Hematopoietic multipotent progenitor cell (in vitro differentiated cells): ENCODE measurements at places on chromosomes 3 and 15. TPM values are rescaled to one million over a fixed set of nuclear protein-coding genes. Genes with fewer than 3 reads are reported as not detected.

Gene LSAMP
- 0.27 TPM for total RNA-seq

DNA sequence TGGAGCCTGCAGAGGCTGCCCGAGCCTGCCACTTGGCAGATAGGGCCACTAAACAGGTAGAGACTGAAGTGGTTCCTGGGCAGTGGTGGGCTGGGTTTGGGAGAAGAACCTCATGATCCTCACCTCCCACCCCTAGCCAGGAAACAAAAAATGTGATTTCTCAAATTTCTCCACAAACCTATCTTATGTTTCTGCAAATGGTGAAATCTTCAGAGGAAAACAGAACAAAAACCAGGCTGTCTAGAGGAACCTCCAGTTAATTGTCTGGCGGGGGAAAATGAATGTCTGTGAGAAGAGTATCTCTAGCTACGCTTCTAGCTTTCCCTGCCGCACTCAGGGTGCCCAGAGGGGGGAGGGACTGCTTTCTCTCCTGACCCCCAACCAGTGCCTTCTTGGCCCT is 55.9 kb downstream of the TRA2B start:
- DNase-seq = no peak

Gene KBTBD13
- total RNA-seq = not detected

GRCh38 chr15:66138096-66138783 is 115.3 kb downstream of the MEGF11 start:
- no peak for DNase-seq

GRCh38 chr3:30356866-30357753 is 249.3 kb upstream of the TGFBR2 start:
- DNase-seq = no peak

Gene SAMMSON
- total RNA-seq = under 0.01 TPM

DNA sequence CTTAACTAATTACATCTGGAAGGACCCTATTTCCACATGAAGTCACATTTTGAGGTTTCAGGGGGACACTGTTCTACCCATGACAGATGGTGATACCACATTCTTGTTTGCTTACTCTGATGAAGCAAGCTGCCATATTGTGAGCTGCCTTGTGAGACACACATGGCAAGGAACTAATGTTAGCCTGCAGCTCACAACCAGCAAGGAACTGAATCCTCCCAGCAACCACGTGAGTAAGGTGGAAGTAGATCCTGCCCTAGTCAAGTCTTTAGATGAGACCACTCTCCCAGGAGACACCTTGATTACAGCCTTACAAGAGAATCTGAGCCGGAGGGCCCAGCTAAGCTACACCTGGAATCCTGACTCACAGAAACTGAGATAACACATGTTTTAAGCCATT is 160.1 kb downstream of the PDE8A start:
- DNase-seq = no peak

- no peak for DNase-seq
Measured at GRCh38 chr3:109241459-109242186, 74.7 kb downstream of the DPPA2 start.

Gene EOMES
- under 0.01 TPM for total RNA-seq

GRCh38 chr3:77672016-77672415 is 632.1 kb downstream of the ROBO2 start:
- DNase-seq = no peak

Gene BLM
- total RNA-seq = 5.1 TPM

Gene GRK7
- total RNA-seq = not detected

GRCh38 chr3:123696808-123697207 is 112.0 kb upstream of the HACD2 start:
- DNase-seq = no peak

- DNase-seq = no peak
Measured at GRCh38 chr15:40320931-40321371, 2.5 kb upstream of the INAFM2 start.

DNA sequence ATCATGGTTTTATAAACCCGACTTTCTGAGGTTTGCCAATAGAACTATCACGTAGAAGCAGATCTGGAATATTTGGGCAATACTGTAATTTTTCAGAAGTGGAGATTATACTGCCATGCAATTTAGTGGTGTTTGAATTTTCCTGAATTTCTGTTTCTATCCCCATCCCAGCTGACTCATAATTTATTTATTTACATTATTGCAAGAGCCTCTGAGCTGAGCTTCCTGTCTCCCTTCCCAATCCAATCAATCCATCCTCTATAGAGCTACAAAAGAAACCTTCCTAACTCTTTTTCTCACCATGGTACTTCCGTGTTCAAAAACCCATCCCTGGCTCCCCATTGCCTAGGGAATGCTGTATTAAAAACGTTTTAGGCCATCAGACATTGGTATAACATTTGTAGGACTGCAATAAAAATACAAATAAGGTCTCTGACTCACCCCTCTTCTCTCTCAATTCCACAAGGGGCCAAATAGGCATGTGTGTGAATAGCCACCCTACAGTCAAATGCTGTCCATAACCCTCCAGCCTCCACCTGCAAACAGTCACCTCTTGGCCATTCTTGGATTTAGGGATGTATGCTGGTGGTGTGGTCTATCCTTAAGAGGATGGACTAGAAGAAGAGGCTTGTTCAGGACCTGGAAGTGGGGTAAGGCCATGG is 190.7 kb downstream of the CD47 start:
- DNase-seq = no peak

- no peak for DNase-seq
Measured at GRCh38 chr3:171373711-171374110, 86.5 kb downstream of the TNIK start.

DNA sequence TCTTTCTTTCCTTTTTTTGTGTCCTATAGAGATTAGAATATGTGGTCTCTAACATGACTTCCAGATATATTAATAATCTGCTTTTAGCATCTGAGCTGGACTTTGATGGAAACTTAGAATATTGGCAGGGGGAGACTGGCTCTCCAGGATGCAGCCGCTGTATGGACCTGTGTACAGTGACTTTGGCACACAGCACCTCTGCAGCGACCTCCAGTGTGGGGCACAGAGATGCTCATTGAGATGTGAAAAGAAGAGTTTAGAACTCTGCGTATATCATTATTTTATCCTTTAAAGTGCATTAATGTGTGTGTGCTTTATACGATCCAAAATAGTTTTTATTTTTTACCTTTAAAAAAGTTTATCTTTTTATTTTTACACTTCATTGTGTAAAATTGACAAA is 18.3 kb downstream of the CFAP161 start:
- DNase-seq = no peak

GRCh38 chr3:151998744-151999143 is 125.3 kb downstream of the SUCNR1 start:
- DNase-seq = no peak

DNA sequence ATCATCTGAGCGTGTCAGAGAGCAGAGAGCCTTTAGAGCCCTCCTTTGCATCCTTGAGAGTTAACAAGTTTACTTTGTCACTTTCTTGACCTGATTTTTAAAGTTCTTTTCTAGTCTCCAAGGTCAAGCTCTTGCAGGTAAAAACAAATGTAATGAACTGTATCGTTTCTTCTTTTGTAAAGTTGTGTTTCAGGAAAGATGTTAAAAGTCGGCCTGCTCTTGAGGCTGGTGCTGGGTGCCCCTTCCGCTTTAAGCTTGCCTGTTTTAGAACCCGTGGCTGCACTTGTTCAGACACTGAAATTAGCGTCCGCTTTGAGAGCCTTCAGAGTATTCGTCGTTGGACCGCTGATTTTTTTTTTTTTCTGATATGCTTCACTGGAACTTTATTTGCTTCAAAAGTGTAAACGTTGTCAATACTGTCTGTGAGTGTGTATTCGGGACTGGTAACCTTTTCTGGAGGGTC is 52.6 kb upstream of the ULK4 start:
- DNase-seq = no peak

Gene MYEF2
- total RNA-seq = 7.5 TPM

Gene DCLK3
- total RNA-seq = not detected
